Uterus (tissue), 4 donors: ENCODE measurements at places on chromosomes 13 and 19. TPM values are rescaled to one million over a fixed set of nuclear protein-coding genes. Genes with fewer than 3 reads are reported as not detected.

DNA sequence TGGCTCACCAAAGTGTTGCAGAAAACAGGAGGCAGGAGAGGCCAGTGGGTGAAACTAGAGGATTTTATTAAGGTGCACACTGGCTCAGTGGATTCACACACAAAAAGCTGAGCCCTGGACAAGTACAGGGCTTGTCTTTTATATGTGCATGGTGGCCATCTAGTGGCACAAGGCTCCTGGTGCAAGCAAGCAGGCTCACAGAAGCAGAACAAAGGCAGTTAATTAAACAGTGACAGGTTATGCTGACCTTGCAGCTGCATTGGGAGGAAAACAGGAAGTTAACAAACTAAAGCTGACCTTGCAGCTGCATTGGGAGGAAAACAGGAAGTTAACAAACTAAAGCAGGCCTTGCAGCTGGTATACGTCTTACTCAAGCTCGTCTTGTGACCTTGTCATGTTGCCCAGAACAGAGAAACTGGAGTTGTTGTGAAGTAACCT is 65.3 kb upstream of the ZNF681 start:
- DNase-seq = no peak

- no peak for DNase-seq
These were observed 3.2 kb downstream of the TPT1 start for GRCh38 chr13:45337803-45338202.

- DNase-seq = no peak
These were observed 248.3 kb downstream of the TSHZ3 start for GRCh38 chr19:31100981-31101380.

DNA sequence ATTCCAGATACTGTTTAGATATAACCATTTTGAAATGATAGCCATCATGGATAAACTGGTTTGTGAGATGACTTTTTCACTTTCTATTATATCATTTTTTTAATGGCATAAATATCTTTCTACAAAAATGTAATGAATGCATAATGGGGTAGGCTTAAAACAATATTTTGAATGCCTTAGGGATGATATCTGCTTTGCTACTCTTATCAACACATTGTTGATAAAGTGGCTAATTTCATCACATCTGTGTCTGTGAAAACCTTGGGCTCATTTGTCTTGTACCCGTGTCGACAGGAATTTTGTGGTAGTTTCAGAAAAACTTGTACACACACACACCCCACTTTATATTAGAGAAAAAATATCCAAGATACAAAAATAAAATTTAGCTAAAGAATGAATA is 44.1 kb downstream of the SLITRK6 start:
- DNase-seq = no peak

The NLRP11 gene
- 0.28 TPM for total RNA-seq

GRCh38 chr19:35329323-35329722 is 336 bp downstream of the CD22 start:
- DNase-seq = no peak

DNA sequence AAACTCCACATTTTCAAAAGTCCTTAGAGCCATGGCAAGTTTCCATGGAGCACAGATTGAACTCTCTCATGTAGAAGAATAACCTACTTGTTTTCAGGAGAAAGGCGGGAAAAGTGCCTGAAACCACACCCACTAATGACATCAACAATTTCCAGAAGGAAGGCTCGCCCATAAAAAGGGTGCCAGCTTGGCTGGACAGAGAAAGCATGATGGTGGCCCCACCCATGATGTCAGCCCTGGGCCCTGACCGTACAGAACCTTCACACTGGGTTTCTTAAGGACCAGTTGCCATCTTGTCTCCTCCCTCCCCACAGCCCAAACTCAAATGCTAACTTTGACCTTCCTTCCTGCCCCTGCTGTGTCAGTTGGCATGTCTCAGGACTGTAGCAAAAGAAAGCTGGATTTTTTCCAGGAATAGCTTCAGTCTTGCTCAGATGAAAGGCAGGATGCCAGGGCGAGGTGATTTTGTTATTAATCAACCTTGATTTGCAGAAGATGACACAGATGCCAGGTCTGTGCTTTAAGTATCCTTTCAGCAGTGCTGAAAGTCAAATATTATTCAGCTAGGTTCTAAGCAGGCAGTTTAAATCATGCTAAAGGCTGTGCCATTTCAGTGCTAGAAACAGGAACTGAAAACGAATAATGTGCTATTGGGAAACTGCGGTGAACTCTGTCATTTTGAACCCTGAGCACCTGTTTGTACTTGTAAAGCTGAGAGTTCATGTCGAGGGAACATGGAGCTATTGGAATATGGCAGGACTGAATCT is 89.5 kb upstream of the RFC3 start:
- peak; percentile 37 for DNase-seq

The RFC3 gene
- 5.9 TPM for total RNA-seq

GRCh38 chr19:2982561-2982960 is 5.2 kb downstream of the TLE6 start:
- no peak for DNase-seq

- no peak for DNase-seq
These were observed 525 bp downstream of the BORA start for GRCh38 chr13:72728290-72728605.

GRCh38 chr19:2412449-2412848 is 14.9 kb downstream of the TIMM13 start:
- no peak for DNase-seq

The LGALS4 gene
- 0.51 TPM for total RNA-seq

- no peak for DNase-seq
These were observed 10.7 kb upstream of the FLT1 start for GRCh38 chr13:28505543-28506135.

- DNase-seq = no peak
These were observed 43.3 kb downstream of the FLT1 start for GRCh38 chr13:28451482-28452217.

- DNase-seq = no peak
These were observed 140 bp downstream of the PLEKHJ1 start for GRCh38 chr19:2236064-2236313.

DNA sequence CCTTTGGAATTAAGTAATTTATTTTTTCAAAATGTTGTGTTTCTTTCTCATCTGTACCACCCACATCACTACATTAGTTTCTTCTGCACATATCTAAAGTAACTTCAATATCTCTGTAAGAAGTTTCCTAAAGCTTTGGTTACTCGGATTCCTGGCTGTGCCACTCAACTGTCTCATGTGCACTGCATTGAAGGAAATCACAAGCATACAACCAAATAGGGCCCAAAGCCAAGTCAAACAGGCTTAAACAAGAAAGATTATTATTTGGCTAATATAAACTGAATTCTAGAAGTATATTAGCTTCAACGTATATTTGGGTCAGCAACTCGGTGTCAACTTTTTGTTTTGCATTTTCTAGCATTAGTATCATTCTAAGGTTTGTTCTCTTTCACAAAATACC is 1647.6 kb upstream of the SPRY2 start:
- no peak for DNase-seq

- no peak for DNase-seq
These were observed 54.9 kb upstream of the PCDH8 start for GRCh38 chr13:52903320-52903719.

GRCh38 chr19:589693-590395 is at the start of gene HCN2:
TSS of gene HCN2 (plus strand) at chr19:589881. CDS start at chr19:589946, 65 bp downstream.
- no peak for DNase-seq

- DNase-seq = no peak
These were observed 116.9 kb downstream of the CCNA1 start for GRCh38 chr13:36549126-36549702.

The IGFL1 gene
- not detected for total RNA-seq

DNA sequence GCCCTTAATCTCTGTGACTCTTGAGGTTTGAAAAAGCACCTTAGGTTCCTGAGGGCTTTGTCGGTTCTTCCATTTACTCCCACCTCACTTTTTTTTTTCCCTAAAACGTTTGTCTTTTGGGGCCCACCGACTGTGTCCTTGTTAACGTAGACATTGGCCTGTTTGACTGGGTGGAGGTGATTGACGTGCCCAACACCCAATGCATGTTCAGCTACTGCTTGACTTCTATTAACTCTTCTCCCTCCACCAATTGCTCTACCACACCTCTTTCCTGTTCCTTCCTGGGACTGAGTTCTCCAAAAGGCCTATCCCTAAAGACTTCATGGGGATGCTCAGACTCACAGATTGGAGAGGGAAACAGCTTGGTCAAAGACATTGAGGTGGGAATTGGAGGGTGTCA is 17.3 kb downstream of the CKM start:
- no peak for DNase-seq

GRCh38 chr13:59774491-59774971 is 389.2 kb downstream of the DIAPH3 start:
- no peak for DNase-seq

DNA sequence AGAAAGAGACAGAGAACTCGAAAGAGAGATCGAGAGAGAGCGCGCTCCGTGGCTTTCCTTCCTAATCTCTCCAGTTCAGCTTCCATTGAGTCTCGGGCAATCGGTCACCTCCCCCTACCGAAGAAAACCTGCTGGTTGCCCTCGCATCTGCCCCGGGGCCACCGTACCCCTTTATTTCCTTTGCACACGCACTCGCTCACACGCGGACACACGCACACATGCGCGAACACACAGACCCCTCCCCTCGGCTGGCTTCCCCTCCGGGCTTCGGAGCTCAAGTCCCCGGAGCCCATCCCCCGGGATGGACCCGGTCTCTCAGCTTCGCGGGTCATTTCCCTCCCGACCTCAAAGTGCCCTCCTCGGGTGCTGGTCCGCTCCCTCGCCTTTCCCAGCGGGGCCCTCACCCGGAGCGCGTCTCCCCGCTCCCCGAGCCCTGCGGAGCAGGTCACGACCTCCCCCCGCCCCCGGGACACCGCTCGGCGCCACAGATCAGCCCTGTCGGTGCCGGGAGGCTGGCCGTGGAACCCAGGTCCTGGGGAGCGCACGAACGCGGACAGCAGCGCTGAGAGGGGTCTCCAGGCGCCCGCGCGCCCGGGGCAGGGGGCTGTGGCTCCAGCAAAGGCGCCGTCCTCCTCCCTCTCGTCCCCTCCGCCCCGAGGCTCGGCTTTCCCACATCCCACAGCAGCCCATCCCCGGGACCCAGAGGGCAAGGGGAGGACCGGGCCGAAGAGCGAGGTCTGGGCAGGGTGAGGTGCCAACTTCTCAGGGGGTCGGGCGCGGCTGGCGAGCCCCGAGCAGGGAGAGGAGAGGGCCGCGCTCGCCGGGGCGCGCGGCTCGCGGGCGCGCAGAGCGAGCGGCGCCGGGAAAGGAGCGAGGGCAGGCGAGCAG is 1.8 kb downstream of the DACH1 start:
- peak; percentile 14 for DNase-seq

GRCh38 chr13:109212650-109213049 is 573.7 kb downstream of the IRS2 start:
- DNase-seq = no peak

The CYP2A6 gene
- total RNA-seq = not detected

The FFAR1 gene
- total RNA-seq = not detected

DNA sequence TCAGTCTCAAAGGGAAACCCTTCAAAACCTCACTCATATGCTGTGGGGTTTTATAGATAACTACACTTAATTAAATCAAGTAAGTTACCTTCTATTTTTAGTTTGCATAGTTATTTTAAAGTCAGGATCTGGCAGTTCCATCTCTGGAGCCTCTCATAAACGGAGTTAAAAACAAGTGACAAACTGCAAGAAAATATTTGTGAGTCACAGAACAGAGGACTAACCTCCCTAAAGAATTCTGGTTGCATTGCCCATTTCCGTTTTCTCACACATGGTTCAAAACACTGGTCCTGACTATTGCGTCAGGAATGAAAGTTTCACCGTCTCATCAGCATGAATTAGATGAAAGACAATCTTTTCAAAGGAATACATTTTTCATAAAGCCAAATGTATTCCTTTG is 10.6 kb downstream of the RXFP2 start:
- no peak for DNase-seq

DNA sequence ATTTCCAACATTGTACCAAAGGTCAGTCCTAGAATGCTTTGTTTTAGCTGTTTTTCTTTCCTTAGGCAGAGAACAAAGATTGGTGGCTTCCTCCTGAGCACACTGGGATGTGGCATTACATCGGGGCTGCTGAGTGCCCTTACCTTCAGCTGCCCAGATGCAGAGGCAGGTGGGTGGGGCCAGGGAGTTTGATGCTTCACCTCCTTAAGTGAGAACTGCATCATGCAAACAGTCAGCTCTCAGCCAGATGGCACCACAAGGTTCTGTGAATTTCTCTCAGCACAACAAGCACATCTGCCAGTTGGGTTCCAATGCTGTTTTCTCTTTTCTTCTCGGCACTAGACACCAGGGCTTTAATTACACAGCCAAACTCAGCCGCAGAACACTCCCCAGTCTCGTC is 87.4 kb upstream of the UBL3 start:
- no peak for DNase-seq

The ATCAY gene
- total RNA-seq = not detected

The SYNE4 gene
- total RNA-seq = 1.7 TPM

The CEACAM7 gene
- 1.8 TPM for total RNA-seq

The TMEM255B gene
- total RNA-seq = 1.8 TPM

DNA sequence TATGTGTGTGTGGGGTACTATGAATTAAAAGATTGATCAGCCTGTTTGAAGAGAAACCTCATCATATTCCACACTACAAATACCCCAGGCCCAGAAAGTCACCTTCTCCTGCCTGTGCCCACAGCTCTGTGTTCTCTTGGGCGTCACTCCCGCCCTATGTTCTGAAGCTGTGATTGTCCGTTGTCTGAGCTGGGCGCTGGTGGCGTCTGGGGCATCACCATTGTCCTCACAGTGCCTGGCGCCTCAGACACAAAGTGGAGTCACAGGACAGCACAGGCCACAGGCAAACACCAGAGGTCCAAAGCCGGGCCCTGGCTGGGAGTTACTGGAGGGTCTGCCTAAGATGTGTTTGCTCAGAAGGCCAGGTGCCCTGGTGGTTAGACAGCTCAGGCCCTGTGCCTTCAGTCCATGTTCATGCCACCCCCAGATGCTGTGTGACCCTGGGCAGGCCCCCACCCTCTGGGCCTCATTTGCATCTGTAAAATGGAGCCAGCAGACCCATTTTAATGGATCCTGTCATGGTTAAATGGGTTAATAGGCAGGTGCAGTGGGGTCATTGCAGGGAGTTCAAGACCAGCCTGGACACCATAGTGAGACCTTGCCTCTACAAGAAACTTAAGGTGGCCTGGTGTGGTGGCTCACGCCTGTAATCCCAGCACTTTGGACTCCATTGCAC is 34.5 kb downstream of the DNM2 start:
- no peak for DNase-seq

The PSPN gene
- total RNA-seq = 1.8 TPM

The ZNF841 gene
- 52.1 TPM for total RNA-seq

DNA sequence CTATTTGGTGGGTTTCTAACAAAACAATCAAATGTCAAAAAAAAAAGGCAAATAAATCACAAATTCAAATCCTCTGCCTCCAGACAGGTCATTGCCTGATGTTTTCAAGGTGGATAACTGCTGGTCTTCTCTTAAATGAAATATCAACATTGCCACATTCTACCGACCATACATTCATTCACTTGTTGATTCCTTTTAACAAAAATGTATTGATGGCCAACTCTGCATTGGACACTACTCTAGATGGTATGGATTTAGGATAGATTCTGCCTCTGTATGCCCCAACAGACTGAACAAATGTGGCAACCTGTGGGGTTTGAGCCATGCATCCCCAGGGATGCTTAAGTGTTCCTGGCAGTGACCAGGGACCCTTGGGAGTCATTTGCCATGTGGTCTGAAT is 87.6 kb upstream of the STK24 start:
- no peak for DNase-seq

- peak; percentile 70 for DNase-seq
These were observed 62.4 kb downstream of the SERTM1 start for GRCh38 chr13:36736119-36736726.

The ZNF835 gene
- 3.5 TPM for total RNA-seq

The SLC25A41 gene
- not detected for total RNA-seq

The BCAM gene
- total RNA-seq = 171 TPM

The LPAR6 gene
- total RNA-seq = 85.9 TPM
